ENCODE measurements at places on chromosomes 7 and 10. TPM values are rescaled to one million over a fixed set of nuclear protein-coding genes. Genes with fewer than 3 reads are reported as not detected.

LHFPL3 gene
- not detected for total RNA-seq

MBL2 gene
- total RNA-seq = 0.17 TPM

PAX4 gene
- not detected for total RNA-seq

TMEM176A gene
- not detected for total RNA-seq

SUN3 gene
- not detected for total RNA-seq

DNA sequence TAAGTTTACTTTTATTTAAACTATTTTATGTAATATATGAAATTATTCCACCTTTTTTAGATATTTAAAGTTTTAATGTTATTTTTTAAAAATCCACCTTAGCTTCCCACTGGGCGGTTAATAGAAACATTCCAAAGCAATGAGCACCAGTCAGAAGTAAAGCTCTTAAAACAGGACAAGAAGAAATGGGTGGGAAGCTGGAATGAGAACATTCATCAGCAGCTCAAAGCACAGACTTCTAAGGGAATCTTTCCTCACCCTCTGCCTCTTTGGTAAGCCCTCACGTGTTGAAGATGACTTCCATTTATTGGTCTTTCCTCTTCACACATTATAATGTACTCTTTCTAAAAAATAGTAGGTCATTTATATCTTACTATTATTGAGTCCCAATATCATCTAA is 3.1 kb downstream of the AGMO start:
- DNase-seq = peak; percentile 45

- peak; percentile 12 for DNase-seq
Observed at GRCh38 chr10:126160971-126161630, 227.2 kb downstream of the ADAM12 start.

GRCh38 chr10:117159390-117159789 is 21.3 kb upstream of the VAX1 start:
- no peak for DNase-seq

GRCh38 chr7:138396251-138397070 is 63.6 kb upstream of the TRIM24 start:
- peak; percentile 6 for DNase-seq

GRCh38 chr7:71348821-71349681 is 217.1 kb downstream of the GALNT17 start:
- DNase-seq = no peak

DNA sequence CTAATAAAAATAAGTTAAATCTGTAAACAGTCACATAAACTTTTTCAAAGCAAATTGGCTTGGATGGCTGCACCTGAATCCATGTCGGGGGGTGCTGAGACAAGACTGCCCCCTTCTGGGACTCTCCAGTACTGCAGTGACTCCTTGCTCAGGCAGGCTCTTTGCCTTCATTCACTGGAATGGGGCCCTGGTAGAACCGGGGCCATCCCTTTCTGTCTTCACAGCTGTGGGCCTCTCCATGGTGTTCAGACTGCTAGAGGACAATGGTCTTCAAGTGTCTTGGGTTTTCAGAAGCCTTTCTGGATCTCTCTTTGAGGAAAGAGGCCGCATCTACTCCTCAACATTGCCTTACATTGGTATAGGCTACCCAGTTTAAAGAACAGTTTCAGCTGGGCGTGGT is 16.1 kb upstream of the IMPDH1 start:
- peak; percentile 33 for DNase-seq

GRCh38 chr7:22863156-22863899 is 40.7 kb upstream of the TOMM7 start:
- DNase-seq = no peak
